ENCODE measurements at places on chromosomes 2 and 18. TPM values are rescaled to one million over a fixed set of nuclear protein-coding genes. Genes with fewer than 3 reads are reported as not detected.

- no peak for DNase-seq
These were observed 121.3 kb downstream of the CDC42EP3 start for GRCh38 chr2:37550190-37550589.

GRCh38 chr2:223058952-223059716 is 7.1 kb downstream of the KCNE4 start:
- DNase-seq: no peak

- DNase-seq: peak; percentile 60
These were observed 37.4 kb downstream of the SH3BP4 start for GRCh38 chr2:234989183-234989701.

- DNase-seq: no peak
These were observed 18.0 kb downstream of the DYTN start for GRCh38 chr2:206700156-206700555.

DNA sequence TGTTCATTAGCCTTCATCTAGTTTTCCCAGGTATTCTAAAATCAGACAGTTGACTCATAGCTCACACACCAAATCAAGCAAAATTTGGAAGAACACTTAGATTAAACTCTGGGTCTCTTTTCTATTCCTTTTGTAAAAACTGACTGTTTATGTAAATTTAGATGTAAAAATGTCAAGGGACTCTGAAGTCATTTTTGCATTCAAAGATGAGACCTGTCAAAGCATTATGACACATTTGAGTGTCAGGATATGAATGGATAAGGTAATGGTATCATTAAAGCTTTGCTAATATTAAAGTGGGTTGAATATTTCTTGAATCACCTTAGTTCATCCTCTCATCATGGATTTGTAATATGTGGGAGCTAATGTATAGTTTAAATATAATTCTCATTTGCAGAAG is 348.1 kb upstream of the NRXN1 start:
- DNase-seq: no peak

DNA sequence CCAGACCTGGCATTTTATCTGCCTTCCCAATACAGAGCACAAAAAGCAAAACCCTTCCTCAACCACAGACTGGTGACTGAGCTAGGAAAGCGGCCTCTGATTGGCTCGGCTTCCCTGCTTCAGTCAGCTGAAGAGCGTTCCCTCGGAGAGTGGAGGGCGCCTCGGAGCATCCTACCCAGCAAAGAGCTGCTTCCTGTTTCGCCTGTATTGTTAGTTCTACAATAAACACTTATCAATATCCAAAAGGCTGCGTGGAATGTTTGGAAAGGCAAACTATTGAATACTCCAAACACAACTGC is 125.0 kb downstream of the CACNB4 start:
- DNase-seq: no peak

DNA sequence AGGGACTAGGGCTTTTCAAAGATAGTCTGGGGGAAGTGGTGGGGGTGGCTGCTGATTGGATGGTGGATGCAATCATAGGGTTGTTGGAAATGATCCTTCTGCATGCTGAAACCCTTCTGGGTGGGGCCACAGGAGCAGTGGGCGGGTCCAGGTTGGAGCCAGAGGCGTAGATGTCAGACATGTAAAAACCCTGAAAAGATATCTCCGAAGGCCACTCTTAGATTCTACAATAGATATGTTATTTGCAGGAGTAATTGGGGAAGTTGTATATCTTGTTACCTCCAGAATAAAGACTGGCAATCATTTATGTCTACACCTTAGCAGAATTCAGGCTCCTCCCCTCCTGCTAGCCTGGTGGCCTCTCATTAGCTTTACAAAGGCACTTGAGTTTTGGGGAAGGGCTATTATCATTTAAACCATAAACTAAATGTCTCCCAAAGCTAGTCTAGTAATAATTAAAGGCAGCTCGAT is 8.2 kb upstream of the FAM98A start:
- no peak for DNase-seq

DNA sequence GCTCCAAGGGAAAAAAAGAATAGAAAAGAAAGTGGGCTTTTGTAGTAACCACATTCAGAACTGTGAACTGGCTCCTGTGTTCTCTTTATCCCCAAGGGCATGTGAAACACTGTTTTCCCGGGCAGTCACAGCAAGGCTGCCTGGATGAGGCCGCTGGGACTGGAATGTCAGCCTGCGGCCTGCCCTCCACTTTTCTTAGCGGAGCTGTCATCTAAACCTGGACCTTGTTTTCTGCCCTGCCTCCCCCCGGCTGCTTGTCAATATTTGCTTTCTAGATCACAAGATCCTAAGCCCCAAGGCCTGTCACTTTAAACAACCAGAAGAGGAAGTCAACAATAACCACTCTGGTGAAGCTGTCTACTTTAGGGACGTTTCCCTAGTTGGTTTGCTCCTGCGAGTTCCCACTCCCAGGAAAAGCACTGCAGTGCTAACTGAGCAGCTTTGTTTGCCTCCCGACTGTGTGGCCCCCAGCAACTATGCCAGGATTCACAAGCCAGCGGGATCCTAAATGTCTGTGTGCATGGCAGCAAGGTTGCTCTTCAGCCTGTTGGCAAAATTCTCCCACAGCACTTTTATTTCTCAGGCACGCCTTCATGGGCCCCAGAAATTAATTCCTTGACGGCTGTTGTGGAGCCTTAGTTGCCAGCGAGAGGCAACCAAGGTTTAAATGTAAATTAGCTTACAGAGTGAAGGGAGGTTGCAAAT is 30.6 kb downstream of the SOWAHC start:
- no peak for DNase-seq

DNA sequence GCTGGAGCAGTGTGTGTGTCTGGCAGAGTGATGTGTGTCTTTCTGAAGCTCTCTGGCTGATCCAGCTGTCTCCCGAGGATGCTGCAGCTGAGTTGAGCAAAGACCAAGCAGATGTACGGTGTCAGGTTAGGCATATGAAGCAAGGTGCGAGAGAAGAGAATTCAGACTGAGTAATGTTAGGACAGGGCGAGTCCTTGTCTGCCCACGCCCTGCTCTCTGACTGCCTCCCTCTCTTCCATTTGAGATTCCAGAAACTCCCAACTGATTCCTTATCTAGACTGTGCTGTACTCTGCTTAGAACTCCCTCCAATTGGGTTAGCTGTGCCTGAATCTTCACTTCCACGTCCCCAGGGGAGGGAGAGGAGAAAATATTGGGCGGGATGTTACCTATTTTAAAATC is 25.7 kb upstream of the LPIN1 start:
- no peak for DNase-seq

DNA sequence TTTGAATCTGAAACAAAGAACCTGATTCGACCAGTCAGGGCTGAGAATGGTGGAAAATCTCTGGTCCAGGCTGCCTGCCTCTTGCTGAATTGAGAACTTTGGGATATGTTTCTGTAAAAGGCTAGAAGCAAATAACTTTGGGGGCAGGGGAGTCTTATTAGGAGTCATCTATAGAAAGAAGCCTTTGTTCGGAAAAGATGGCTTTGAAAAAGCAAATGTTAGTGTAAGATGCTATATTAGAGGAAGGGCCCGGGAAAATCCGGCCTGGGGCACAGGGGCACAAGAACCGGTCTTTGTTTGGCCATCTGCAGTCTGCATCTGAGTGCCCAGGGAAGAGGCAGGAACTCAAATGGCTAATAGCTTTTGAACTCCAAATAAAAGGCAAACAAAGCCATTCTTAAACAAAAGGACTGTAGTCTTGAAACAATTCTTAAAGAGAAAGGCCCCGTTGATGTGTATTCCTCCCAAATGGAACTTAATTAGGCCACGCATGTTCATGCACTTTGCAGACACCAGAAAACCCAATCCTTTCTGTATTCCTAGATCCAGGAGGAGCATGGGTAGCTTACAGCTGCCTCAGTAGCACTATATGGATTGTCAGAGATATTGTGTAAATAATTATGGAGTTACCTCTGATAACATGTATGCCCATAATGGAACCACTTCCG is 180.0 kb upstream of the ARL4C start:
- no peak for DNase-seq

- no peak for DNase-seq
These were observed 35.8 kb downstream of the SCTR start for GRCh38 chr2:119488245-119489214.

GRCh38 chr2:26540306-26540705 is 62.4 kb upstream of the OTOF start:
- no peak for DNase-seq

GRCh38 chr2:181038796-181039195 is 58.4 kb downstream of the UBE2E3 start:
- DNase-seq: no peak

DNA sequence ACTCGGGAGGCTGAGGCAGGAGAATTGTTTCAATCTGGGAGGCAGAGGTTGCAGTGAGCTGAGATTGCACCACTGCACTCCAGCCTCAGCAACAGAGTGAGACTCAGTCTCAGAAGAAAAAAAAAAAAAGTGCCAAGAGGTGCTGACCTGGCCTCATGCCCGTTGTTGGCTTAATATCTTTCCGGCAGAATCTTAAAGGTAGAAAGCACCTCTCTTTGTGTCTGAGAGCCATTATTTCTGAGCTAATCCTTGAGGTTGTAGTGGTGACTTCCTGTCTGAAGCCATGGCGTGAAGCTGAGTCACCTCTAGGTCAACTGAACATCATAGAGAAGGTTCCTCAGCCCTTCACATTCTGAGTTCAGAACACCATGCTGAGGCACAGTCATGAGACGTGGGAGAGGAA is 60.4 kb downstream of the WDSUB1 start:
- DNase-seq: no peak

DNA sequence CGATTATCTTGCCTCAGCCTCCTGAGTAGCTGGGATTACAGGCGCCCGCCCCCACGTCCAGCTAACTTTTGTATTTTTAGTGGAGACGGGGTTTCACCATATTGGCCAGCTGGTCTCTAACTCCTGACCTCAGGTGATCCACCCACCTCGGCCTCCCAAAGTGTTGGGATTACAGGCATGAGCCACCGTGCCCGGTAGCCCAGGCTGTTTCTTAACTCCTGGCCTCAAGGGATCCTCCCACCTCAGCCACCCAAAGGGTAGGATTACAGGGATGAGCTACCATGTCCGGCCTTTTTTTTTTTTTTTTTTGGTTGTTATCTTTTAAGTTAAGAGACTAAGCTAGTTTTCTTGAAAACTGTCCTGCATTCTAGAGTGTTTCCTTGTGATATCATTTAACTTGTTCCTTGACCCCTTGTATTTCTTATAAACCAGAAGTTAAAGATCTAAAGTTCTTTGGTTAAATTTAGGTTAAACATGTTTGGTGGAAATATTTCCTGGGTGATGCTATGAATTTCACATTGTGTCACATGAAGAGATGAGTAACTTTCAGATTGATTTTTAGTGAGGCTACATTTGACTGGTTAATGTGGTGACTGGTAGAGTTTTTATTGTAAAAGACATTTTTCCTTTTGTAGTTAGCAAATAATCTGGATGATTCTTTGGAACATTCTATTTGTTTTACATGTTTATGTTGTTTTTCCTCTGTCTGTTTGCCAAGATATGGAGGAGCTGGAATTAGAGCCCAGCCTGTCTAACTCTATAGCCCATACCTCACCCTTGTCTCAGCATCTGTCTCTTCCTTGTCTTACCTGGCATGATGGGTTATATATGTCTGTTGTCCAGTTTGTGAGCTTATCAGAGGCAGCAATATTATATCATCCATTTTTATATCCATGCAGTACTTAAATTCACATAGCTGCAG is 5.2 kb downstream of the NCAPH start:
- no peak for DNase-seq

DNA sequence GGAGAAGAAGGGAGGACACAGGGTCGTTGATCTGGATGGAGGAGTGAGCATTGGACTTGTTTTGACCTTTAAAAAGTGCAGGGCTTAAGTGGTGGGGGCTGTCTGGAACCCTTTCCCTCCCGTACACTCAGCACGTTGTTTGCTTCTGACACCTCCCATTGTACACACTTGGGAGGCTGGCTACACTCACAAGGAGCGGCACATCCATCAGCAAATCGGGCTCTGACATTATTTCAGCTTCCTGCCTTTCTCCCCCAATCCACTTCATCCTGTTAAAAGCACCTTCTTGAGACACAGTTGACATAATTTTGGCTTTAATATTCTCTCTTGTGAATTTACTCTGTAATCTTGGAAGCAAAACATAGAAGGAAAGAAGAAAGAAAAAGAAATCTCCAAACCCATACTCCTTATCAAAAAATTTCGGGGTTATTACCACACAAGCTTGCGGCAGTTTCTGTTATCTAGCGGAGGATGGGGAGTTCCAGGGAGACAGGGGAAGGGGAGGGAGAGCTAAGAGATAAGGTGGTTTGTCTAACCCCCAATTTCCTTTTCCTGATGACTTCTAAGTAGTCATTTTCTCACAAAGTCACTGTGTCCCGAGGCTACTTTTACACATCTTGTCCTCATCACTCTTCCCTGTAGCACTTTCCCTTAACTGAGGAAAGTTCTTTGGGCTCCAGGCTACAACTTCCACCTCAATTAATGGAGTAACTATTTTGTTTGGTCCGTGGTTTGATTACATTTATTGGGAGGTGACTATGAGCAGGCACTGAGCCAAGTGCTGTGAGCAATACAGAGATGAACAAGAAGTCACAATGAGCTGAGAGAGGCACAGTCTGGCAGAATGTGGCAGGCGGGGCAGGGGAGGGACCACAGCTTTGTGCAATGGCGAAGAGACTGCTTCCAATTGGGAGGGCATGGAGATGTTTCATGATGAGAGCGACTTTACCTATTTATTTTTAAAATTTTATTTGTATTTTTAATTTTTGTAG is 240.1 kb upstream of the MEX3C start:
- no peak for DNase-seq

DNA sequence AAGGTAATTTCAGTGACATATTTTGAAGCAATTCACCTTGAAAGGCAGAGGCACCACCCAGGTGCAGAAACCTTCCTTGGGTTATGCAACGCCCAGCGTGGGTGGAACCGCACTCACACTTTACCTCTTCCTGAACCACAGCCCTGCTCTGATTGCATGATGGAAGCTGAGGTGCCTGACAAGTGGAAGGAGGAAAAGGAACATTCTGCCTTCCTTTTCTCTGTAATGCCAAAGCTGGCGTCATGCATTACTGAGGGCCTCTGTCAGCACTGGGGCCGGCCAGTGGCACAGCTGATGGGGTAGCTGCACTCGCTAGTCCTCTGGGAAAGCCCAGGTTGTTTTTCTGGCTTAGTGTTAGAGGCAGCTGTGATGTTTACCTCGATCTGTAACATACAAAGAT is 266.5 kb downstream of the NEDD4L start:
- no peak for DNase-seq

SIX2 gene
- 0.15 TPM for total RNA-seq

SKOR2 gene
- total RNA-seq: not detected

PRKD3 gene
- total RNA-seq: 43.7 TPM

SERPINB12 gene
- not detected for total RNA-seq

ABHD1 gene
- total RNA-seq: not detected

LRP1B gene
- total RNA-seq: 0.45 TPM

CLEC4F gene
- total RNA-seq: not detected

SKA1 gene
- 0.11 TPM for total RNA-seq

RESP18 gene
- total RNA-seq: not detected

AGAP1 gene
- total RNA-seq: 21.9 TPM

CD226 gene
- total RNA-seq: 0.34 TPM

CFAP65 gene
- not detected for total RNA-seq

All from ovary (tissue), 10 donors.